ENCODE measurements at places on chromosomes 2 and 18.

GRCh38 chr2:215314896-215315295, 3.0 kb downstream of the ATIC start:
- DNase-seq, result no peak

DNA sequence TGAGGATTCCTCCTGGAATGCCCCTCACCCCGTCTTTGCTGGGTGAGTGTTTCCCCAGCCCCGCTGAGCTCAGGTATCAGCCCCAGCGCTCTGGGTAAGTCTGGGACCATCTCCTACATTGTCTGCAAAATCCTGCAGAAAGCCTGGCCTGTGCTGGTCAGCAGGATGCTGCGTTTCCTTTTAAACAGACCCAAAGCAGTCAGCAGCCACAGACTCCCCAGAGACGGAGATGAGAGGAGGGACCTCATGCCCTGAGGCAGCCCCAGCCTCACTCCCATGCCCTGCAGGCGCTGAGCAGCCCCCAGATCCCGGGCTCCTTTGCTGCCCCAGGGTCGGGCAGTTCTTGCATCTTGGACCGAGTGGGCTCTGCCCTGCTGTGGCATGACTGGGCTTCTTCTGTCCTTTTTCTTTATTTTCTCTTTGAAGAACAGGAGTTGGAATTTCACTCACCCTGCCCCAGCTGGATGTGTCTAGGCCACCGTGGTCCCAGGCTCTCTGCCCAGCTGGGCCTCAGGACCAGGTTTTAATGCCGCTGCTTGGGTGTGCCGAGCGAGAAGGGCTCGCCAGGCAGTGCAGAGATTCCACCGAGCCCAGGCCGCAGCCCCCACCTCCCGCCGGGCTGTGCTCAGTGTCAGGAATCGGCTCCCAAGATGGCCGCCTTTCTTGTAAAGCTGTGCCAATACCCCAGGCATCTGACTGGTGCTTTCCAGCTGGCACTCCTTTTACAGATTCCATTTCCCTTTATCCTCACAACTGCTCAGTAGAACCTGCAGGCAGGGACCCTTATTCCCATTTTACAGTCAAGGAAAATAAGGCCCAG, 43.6 kb downstream of the ODC1 start:
- no peak for DNase-seq

DNA sequence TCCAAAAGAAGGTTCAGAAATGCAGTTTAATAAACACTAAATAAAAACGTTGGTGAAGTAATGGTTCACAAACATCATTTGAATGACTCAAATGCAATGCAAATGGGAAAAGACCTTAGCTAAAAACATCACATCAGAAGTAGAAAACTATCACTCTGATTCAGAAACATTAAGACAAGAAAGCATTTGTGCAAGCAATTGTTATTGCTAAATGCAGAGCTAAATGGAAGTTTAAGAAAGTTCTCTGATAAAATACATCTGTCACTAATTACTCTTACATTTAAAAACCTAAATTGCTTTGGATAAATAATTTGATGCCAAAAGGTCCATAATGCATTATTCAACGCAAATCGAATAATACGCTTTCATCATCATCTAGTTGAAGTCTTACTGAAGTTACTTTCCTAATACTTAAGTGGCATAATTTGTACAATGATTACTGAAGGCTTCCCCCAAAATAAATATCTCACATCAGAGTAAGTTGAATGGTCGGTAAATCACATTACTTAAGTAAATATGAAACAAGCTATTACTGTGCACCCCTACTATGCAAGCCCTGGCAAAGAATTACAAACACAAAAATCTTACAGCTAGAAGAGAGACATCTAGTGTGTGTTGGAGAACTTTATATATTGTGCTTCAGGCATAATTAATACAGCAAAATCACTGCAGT, 105.7 kb upstream of the KCTD1 start:
- DNase-seq, result no peak

DNA sequence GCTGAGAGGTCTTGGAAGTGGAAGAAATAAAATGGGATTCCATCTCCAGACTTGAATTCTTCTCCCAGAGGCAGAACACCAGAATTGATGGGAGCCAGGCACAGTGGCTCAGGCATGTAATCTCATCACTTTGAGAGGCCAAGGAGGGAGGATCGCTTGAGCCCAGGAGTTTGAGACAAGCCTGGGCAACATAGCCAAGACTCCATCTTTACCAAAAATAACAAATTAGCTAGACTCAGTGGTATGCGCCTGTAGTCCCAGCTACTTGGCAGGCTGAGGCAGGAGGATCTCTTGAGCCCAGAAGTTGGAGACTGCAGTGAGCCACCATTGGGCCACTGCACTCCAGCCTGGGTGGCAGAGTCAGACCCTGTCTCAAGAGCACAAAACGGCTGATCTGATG, 144.3 kb downstream of the C1D start:
- no peak for DNase-seq

DNA sequence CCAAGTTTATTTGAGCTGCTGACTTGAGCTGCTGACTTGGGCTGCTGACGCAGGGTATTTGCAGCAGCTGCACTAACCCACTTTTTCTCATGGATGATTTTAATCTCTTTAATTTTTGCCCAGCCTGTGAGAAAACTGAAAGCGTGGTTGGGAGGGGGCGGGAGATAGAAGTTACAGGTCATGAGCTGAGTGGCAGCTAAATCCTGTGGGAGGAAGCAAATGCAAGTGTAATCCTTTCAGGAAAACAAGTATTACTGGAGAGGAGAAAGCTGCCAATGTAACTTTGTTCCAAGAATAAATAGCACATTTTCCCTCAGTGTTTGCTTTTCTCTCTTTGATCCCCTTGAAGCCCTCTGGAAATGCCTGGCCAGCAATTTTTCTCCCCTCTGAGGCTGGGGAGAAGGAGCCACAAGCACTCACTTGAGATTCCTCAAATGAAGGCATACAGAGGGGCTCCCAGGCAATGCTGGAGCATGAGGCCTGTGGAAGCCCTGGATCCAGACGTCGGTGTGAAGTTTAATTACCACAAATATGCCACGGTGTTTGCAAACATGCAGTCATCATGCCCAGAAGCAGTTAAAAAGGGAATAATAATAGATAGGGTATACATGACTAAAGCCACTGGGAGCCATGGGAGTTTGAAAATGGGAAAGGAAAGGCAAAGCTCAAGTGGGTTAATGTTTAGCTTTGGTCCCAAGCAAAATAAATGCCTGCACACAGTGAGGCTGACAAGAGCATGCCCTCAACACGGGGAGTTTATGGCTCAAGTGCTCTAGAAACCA, 10.4 kb upstream of the EVA1A start:
- no peak for DNase-seq

DNA sequence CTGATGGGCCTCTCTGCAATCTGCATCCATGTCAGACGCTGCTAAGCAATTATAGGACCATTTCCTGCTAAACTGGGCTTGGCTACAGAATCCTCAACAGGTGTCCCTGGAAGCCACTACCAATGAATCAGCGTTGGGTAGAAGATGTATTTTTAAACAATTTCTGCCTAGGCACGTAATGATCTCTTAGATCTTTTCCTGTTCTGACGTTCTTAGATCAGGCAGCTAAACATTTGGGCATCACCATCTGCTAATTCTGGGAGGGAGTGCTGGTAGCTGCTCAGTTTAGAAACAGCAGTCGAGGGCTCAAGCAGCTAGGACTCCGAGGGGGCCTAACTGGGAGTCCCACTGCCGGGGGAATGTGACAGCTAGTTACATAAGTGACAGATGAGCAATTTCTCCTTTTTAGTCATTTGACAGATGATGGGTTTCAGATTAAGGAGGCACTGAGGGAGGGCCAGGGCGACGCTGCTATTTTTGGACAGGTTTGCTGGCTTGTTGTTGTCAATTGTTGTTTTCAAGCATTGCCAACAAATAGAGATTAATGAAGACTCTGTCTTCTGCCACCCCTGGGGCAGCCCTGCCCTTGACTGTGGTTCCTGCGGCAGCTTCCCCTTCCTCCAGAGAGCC, 92.7 kb downstream of the MRO start:
- no peak for DNase-seq

DNA sequence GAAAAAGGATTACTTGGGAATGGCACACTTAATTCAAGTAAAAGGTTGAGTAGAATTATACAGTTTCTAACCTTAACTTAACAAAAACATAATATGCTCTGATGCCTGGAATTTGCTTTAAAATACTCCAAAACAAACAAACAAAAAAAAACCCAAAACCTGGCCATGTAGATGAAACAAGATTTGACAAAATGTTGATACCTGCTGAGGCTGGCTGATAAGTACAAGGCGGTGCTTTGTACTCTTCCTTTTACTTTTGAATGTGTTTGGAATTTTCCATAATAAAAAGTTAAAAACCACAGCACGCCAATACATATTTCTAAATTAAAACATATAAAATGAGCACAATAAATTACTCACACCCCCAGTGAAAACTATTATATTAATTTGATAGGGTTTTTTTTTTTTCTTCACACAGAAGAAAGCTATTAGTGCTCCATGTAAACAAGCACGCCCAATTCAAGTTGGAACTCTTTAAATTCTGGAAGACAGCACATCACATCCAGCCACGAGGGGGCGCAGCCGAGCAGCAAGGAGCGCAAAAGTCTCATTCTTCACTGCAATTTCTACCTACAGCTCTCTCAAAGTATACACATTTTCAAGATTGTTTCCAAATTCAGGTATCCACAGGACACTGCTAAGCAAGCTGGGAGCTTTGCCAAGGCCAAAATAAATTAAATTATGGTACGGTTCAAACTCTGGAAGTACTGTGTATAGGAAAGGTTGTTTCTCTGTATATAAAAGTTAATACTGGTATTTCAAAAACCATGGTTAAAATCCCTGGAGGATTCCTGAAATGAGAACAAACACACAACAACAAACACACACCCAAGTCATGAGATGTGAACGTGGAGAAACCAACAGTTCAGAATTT, 7.5 kb downstream of the SERTAD2 start:
- DNase-seq, result peak; percentile 91

DNA sequence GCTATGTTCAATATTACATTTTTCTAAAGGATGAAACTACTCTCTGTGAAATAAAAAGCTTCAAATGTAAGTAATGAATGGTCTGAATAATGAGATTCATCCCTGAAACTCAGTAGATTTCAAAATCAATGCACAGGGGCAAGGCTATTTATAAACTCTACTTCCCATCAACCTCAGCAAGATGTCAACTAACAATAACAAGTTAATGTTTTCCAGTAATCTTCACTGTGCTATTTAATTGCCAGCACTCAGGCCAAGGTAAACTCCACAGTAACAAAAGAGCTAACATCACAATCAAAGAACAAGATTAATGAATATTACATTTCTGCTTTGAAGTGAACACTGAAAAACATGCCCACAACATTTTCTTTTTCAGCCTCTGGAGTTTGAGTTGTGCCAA, 144.3 kb upstream of the ZFP36L2 start:
- DNase-seq, result no peak

GRCh38 chr18:23964282-23965238, 50.0 kb upstream of the TTC39C start:
- no peak for DNase-seq

DNA sequence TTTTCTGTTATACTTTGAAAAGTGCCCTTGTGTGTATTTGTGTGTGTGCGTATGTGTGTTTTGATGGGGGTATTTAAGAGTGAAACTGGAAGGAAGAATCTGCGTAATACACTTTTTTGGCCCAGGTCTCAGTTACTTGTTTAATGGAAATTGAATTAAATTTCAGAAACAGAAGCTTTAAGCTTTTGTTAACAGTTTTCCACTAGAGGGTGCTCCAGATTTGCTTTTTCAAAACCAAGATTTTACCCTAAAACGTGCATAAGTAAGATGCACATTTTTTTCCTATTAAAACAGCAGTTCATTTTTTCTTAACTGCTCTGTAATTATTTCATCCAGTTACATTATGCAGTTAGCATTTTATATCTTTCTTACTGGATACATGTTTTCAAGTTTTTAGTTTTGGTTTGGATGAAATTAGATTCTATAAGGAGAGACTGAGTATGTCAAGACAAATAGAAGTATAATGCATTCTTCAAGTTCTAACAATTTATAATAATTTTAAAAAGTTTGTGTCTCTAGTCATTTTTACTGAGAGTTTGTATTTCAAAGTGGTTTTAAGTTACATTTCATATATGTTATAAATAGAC, 97.2 kb downstream of the PIK3C3 start:
- DNase-seq, result no peak

DNA sequence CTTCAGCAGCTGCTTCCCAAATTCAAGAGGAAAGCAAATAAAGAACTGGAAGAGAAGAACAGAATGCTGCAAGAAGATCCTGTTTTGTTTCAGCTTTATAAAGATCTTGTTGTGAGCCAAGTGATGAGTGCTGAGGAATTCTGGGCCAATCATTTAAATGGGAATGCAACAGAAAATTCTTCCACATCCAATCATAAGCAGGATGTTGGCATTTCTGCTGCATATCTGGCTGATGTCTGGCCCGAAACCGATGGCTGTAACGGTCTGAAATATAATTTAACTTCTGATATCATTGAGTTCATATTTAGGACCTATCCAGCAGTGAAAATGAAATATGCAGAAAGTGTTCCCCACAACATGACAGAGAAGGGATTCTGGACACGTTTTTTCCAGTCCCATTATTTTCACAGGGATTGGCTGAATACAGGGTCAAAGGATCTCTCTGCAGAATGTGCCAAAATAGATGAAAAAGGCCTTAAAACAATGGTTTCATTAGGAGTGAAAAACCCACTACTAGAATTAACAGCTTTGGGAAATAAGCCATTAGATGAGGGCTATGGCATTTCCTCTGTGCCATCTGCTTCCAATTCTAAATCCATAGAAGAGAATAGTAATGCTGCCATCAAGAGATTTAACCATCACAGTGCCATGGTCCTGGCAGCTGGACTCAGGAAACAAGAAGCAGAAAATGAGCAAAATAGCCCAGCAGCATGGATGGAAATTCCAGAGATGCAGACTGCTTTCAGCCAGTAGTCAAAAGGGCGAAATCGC, 175.6 kb downstream of the MC4R start:
- DNase-seq, result no peak

- no peak for DNase-seq
These were observed 8.6 kb downstream of the XRCC5 start for GRCh38 chr2:216117561-216118340.

GRCh38 chr18:22987547-22988189, 54.5 kb downstream of the RBBP8 start:
- DNase-seq, result no peak

- DNase-seq, result no peak
These were observed 84.1 kb downstream of the HS6ST1 start for GRCh38 chr2:128234613-128235012.

DNA sequence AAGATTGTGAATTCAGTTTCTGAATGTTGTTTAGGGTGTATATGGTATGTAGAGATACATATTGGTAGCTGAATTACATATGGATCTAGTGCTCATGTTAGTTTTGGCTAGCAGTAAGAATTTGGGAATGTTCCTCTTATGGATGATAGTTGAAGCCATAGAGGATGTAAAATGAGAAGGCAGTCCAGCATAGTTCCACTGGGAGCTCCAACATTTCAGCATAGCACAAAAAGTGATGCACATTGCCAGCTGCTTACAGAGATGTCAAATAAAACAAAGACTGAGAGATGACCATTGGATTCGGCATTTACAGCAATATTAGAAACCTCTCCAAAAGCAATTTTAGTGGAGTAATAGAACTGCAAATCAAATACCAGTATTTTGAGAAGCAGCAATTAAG, 77.4 kb downstream of the EML4 start:
- no peak for DNase-seq

- no peak for DNase-seq
These were observed 135.9 kb downstream of the ATAD2B start for GRCh38 chr2:23791030-23791429.

Measured in stimulated activated CD8-positive, alpha-beta memory T cell treated with anti-CD3 and anti-CD28 coated beads, Interleukin-4, amount 100 ng/mL, for 4 hours (primary cell).